ENCODE measurements at places on chromosomes 2 and 18. TPM values are rescaled to one million over a fixed set of nuclear protein-coding genes. Genes with fewer than 3 reads are reported as not detected.

The SERPINB7 gene
- total RNA-seq, result not detected

The DSEL gene
- total RNA-seq, result 9.1 TPM

The GPR55 gene
- total RNA-seq, result 0.42 TPM

The TOGARAM2 gene
- total RNA-seq, result 0.83 TPM

DNA sequence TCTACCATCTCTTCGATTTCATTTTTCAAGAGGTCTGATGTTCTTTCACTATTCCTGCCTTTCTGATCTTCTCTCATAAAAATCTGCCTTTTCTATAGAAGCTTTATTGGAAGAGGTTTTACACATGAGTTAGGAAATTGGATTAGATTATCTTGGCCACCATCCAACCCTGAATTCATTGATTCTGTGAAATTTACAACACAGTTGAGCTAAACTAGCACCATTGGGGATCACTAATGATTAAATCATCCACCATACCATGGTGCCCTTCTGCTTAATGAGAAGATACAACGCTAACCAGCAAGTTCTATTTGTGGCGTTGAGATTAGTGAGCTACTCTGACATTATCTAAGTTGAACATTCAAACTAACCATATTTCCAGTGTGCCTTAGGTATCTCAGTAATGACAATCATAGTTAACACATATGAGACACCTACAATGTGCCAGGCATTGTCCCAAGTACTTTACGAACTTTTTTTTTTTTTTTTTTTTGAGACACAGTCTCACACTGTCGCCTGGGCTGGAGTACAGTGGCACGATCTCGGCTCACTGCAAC is 17.3 kb upstream of the LBH start:
- no peak for DNase-seq

DNA sequence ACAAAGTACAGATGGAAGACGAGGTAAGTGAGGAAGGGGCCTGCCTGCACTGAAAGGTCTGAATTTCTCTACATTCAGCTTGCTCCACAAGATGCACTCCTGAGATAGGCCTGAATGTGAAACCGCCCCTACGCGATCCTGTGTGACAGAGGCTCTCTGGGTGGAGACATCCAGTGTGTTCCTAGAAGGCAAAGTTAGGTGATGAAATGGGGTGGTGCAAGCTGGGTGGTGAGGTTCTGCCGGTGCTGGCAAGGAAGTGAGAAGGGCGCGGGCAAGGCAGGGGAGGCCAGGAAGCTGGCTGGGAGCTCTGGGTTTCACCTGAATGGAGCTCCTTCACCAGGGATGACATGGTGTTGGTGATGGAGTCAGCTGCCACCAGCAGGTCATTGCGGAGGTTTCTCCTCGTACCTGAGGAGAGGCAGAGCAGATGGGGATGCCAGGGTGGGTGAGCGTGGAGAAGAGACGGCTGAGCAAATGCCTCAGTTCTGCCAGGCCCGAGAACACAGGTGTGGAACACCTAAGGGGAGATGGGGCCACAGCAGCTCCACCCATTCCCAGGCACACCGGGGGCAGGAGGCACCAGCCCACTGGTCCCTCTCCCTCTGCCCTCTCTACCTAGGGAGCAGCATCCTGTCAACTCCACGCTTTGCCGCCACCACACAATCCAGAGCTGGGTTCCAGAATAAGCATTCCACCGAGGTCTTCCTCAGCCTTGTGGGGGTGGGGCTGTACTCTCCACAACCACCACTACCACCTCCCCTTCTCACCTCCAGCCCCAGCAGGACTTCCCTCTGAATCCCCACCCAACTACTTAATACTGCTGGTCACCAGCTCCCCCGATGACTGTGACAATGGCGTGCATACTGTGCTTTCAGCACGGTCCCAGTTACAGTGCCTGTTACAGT is 45.5 kb upstream of the DNMT3A start:
- DNase-seq, result no peak

GRCh38 chr2:88637464-88637863 is 10.2 kb upstream of the EIF2AK3 start:
- DNase-seq, result no peak

DNA sequence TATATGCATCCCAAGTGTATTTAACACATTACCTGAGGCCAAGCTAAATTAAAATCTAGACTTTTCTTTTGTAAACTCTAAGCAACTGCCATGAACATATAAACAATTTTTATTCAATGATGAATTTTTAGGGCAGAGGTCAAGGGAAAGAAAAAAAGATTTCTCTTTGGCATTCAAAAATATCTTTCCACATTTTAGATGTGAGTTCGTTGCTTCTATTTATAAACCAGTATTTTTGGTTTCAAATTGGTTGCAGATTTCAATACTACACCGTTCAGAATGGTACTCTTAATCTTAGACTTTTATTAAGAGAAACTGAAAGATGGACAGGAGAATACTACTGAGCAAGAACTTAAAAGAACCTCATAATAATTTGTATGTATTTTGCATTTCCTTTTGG is 293.6 kb upstream of the CCDC68 start:
- no peak for DNase-seq

GRCh38 chr2:158960193-158960592 is 8.2 kb upstream of the TANC1 start:
- peak; percentile 68 for DNase-seq

DNA sequence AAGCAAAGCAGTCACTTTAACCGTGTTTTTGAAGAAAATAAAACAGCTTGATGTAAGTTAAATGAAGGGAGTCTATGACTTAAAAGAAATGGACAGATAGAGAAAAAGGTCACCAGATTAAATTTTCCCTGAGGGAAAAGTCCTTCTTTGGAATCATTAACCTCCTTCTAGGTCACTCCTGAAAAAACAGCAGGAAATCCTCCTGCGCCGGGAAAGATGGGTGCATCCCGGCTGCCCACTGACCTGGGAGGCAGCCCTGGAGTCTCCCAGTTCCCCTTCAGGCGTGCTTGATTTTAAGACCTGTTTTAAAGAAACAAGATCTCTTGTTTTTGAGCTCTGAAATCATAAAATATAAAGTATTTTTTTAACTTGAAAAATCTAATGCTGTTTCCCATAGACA is 18.4 kb upstream of the ZNF521 start:
- no peak for DNase-seq

- no peak for DNase-seq
These were observed 149.0 kb downstream of the PXDN start for GRCh38 chr2:1595274-1595673.

GRCh38 chr2:27830656-27831055 is 59.1 kb downstream of the MRPL33 start:
- no peak for DNase-seq

DNA sequence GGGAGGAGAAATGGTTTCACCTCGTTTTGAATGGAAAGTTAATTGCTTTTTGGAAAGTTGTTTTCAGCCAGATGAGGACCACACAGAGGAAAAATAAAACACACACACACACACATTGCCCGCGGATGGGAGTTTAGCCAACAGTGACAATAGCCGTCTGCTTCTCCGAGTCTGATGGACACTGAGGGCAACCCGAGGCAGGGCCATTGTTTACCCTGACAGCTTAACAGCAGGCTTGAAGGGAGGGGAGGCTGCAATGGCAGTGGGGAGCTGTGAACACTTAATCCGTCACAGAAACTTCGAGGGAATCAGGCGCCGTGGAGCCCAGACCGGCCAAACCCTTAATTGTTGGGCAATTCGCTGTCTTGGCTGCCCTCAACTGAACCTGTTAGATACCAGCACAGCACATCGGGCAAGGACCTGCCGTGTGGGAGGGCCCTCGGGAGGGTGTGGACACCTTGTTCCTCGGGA is 145.9 kb downstream of the ACKR3 start:
- no peak for DNase-seq

Measured in esophagus muscularis mucosa (tissue), 4 donors.